Hepatocyte (in vitro differentiated cells): ENCODE measurements at places on chromosomes 11 and 22. TPM values are rescaled to one million over a fixed set of nuclear protein-coding genes. Genes with fewer than 3 reads are reported as not detected.

- DNase-seq: no peak
Observed at GRCh38 chr11:62652161-62653006, 718 bp downstream of the INTS5 start.

DNA sequence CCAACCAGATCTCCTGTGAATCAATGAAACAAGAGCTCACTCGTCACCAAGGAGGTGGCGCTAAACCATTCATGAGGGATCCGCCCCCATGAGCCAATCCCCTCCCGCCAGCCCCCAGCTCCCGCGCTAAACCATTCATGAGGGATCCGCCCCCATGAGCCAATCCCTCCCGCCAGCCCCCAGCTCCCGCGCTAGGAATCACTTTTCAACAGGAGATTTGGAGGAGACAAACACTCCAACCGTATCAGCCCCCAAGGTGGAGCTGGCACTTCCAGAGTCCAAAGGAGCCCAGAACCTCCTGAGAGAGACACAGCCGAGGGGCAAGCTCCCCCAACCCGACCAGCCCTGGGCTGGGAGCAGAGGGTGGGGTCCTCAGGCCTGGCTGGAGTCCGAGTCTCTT, 40.9 kb upstream of the PRR5 start:
- peak; percentile 38 for DNase-seq

DNA sequence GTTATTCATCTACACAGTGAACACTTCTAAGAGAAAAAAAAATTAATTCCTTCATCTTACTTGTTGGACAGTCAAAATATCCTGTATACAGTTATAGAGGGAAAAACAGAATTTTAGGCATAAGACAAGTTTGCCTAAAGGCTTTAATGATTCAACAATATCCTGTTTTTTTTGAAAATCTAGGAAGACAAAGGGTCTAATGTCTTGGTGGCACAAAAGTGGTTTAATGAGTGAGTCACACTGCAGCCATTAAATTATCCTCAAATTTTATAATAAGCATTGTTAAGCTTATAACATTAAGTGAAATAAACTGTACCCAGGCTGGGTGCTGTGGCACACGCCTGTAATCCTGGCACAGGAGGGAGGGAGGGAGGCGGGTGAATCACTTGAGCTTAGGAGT, 72.9 kb downstream of the GAB2 start:
- no peak for DNase-seq

The SLC1A2 gene
- total RNA-seq: 0.84 and 2.9 TPM in 2 replicates

The ATP5MG gene
- total RNA-seq: 64.7 and 68.1 TPM in 2 replicates
